ENCODE measurements at places on chromosomes 4 and X.

DNA sequence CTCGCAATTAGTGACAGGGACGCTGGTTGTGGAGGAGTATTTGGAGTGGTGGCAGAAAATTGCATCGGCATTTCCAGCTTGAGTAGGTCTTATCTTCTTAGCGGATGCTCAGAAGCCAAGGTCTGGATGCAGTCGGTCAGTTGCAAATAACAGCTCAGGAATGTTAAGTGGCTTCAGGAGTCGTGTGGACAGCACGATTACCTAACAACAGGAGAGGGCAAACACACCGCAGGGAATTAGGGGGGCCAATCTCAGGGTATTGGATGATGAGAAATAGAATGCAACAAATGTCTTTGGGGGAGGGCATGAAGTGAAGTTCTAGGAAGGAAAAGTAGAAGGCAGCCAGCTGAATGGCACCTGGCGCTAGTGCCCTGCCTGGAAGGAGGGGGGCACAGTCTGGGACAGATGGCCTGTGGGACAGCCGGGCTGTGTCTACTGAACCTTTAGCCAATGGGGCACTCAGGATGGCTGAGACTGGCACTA, 11.8 kb downstream of the RASL11B start:
- DNase-seq, result no peak

DNA sequence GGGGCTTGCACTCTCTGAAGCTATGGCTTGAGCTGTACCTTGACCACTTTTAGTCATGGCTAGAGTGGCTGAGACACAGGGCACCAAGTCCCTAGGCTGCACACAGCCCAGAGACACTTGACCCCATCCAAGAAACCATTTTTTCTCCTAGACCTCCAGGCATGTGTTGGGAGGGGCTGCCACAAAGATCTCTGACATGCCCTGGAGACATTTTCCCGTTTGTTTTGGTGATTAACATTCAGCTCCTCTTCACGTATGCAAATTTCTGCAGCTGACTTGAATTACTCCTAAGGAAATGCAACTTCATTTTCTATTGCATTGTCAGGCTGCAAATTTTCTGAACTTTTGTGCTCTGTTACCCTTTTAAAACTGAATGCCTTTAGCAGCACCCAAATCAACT, 142.6 kb downstream of the TECRL start:
- no peak for DNase-seq

DNA sequence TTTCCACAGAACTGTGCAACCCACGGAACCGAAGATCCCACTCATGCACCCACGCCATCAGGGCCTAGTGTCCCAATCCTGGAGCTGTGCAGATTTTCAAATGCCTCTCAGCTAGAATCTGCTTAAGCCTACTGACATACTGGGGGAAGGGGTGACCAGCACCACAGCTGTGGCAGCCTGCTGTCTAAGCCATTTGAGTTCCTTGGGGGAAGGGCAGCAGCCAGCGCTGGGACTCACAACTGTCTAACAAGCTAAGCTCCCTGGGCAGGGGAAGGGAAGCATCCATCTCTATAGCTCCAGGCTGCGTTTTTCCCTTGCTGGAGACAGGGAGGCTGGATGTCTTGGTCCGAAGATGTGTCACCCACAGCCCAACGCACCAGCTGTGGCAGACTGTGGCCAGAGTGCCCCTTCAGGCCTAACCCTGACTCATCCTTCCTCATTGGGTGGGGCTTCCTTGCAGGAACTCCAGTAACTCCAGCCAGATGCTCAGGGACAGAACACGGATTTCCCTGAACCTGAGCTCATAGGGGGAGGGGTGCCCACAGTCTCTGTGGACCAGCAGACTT, 194.8 kb downstream of the CHRDL1 start:
- DNase-seq, result no peak

GRCh38 chr4:110614173-110614963, 8.5 kb downstream of the PITX2 start:
- DNase-seq, result no peak

DNA sequence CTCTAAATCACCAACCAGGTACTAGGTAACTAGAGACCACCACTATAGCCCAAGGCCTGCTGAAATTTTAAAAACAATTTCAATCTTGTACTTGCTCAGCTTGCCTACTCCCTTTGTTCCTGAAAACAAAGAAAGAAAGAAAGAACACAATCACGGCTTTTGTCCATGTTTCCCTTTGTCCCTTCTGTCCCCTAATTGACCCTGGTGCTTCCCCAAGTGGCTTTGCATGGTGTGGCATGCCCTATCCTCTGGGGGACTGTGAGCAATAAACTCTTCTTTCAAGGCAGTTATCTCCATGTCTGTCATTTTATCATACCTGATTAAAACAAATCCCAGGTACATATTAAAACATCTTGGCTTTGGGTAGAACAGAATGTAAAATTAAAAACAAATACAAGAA, 94.8 kb downstream of the ARSJ start:
- no peak for DNase-seq

GRCh38 chr4:174654634-174655033, 132.3 kb upstream of the HPGD start:
- DNase-seq, result no peak

DNA sequence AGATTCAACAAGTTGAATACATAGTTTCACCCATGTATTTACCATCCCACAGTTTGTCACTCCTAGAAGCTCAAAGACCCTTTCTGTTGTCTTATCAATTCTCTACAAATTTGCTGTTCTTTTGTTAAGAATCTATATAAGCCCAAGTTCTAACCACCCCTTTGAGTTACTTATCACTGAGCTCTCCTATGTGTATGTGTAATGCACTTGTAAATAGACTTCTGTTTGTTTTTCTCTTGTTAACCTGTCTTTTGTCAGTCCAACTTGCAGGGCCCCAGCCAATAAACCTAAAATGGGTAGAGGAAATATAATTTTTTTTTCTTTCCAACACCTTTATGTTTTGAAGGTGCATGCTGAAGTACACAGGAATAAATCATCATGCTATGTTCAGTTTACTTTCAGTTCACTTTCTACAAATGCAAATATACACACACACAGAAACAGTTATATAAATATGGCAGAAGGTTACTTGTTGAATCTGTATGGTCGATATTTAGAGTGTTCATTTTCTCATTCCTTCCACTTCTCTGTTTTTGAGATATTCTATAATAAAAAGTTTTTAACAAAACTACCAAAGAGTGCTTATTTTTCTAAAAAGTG, 22.3 kb upstream of the CLOCK start:
- no peak for DNase-seq

DNA sequence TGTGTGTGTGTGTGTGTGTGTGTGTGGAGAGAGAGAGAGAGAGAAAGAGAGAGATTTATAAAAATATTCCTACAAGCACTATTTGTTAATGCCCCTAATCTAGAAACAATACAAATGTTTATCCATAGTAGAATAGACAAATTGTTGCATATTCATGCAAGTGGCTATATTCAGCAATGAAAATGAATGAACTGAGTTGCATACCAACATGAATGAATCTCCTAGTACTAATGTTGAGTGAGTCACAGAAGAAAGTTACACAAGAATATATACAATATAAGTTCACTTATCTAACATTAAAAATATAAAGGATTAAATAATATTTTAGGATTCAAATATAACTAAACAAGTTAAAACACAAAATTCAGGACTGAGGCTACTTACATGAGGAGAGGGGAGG, 456.8 kb upstream of the AMOT start:
- no peak for DNase-seq

- DNase-seq, result peak; percentile 46
Measured at GRCh38 chr4:27048429-27049238, 188.0 kb downstream of the STIM2 start.

GRCh38 chr4:153348006-153348405, 3.5 kb downstream of the MND1 start:
- DNase-seq, result no peak

DNA sequence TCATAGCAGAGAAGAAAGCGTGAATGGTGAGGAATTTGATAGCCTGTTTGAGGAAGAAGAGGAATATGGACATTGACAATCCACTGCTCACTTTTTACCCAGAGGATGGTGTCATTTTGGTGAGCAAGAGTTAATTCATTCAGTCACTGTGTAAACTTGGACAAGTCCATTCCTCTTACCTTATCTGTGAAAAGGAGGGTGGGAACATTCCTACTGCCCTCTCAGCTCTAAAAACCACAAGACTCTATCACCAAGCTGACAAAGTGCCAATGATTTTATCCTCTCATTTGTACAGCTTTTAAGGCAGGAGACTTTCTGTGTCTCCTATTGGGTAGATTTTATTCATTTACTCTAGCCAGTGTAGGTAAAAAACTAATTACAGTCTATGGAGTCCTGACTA, 103.8 kb downstream of the LUZP4 start:
- DNase-seq, result no peak

- no peak for DNase-seq
Measured at GRCh38 chr4:34486461-34487363, 1757.6 kb downstream of the ARAP2 start.

- no peak for DNase-seq
Measured at GRCh38 chr4:120724656-120725055, 197.9 kb downstream of the PRDM5 start.

DNA sequence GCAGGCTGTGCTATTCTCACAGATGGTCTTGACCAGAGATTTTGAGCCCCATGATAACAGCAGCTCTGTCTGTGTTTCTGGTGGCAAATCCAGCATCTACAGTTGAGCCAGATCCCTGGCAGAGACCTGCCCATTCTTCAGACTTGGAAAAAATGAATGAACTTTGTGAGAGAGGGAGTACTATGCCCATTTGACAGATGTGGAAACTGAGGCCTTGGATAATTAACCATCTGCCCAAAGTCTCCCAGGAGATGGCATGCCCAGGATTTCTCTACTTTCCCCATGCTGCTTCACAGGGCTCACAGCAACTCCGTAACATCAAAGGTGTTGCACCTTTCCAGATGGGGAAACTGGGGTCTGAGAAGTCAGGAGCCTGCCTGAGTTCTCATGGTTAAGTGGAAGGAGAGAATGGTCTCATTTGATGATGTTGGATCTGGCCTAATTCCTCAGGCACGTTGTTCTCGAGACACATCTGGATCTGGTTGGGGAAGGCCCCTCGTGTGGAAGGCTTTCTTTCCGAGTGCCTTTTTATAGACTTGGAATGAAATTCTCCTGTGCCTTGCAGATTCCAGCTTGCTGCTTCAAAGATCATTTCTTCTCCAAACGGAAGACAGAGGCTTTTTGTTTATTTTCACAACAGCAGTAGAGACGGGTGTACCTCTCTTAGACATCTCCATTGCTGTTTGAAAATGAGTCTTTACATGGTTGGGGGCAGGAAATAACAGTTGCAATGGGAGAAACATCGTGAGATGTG, 73.3 kb upstream of the STX18 start:
- DNase-seq, result no peak

DNA sequence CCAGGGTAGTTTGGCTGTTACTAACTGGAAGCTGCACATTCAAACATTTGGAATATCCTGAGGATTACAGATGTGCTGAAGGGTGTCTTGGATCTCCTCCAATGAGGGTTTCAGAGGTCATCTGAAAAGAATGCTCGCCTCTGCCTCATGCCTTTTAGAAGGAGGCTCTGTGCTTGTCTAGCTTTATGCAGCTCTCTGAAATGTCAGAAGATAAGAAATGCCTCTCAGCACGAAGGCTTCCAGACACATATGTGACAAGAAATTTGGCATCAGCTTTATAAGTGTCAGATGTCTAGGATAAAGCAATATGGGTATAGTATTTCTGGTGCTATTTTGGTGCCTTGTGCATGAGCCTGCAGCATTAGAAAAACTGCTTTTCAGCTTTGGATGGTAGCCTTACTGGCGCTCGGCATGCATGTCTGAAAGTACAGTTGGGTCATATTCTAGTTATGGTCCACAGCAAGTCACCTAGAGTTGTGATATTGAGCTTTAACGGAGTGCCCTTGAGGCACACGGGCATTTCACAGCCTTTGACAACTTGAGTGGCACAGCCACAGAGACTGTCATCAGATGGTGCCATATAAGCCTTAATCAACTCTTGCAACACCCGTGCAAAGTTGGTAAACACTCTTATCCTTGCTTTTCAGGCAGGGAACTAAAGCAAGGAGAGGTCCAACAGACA, 70.8 kb upstream of the PGRMC2 start:
- DNase-seq, result no peak

DNA sequence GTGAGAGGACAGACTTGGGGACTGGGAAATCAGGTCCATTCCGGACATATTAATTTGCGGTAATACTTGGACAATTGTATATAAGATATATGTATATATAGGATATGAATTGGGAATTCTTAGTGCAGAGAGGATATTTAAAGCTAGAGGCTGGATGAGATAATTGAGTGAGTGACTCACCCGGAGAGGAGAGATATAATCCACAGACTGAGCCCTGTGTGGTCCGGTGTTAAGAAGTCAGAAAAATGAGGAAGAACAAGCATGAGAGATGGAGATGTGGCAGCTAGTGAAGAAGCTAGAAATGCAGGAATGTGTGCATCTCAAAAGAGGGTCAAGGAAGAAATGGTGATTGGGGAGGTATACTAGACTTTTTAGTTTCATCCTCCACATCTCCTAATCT, 336.2 kb downstream of the SLC7A11 start:
- no peak for DNase-seq

- no peak for DNase-seq
Measured at GRCh38 chr4:45345558-45345957, 619.2 kb upstream of the GNPDA2 start.

- DNase-seq, result no peak
Measured at GRCh38 chrX:74225111-74225510, 78.9 kb upstream of the ZCCHC13 start.

- no peak for DNase-seq
Measured at GRCh38 chrX:11597479-11597878, 68.2 kb downstream of the ARHGAP6 start.

- no peak for DNase-seq
Measured at GRCh38 chrX:39675619-39676018, 422.1 kb downstream of the BCOR start.

DNA sequence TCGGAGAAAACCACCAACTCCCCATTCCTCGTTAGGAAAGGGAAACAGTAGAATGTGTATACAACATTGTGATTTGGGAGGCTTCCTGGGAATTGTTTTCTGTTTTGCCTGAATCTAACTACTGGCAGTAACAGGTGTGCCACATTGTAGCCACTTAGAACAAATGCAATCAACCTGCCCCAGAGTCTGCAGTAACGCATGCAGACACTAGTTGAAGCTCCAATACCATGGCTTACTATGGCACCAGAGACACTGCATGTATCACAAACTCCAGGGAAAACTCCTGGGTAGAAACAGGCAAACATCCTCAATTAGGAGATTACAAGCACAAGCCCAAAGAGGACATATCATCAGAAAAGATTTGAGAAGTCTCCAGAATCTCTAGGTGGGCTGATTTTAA, 154.2 kb upstream of the NEIL3 start:
- DNase-seq, result no peak

DNA sequence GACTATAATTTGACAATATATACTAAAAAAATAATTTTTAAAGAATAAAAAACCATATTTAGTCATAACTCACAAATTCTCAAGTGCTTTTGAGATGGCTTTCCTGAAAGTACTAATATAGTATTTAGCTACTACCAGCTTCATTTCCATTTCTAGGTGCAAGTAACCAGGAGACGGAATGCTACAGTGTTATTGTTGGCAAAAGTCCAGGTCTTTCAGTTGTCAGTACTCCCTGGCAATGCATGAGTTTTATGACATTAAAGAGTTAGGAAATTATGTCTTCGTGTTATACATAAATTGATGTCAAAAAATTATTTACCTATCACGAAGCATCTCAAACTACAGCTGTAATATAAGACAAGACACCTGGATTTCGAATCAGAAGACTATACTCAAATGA, 45.0 kb downstream of the TMEM47 start:
- no peak for DNase-seq
